ENCODE measurements at places on chromosomes 3 and 15.

DNA sequence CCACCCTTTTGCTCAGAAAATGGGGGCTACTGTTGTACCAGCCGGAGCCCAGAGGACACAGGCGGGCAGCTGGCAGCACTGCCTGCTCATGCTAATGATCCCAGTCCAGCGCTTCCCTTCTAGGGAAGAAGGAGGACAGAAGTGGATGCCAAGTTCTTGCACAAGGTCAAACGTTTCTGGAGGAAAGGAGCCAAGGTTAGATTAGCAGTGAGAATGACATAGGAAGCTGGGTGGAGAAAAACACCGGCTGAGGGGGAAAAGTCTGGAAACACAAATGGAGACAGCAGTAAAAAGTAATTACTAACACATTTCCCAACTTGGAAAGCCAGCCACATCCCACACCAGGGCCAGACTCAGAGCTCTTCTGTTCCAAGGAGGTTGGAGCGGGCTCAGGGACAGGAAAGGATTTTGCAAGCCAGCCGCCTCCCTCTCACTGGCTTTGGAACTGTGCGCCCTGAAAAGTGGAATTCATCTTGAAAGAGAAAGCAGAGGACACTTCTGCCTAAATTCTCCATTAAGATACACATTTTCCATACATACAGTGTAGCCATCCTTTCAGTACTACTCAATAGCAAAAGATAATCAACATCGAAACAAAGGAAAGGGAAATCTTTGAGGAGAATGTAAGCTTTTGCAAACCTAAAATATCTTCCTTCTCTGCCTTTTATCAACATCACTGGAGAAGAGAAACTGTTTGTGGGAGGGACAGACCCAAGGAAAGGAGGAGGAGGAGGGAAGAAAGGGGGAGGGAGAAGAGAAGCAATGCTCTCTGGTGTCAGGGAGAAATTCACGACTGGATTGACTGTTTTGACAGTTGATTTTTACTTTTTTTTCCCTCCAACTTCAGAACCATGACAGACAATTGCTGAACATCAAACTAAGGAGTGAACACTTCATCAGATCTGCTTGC, 133.6 kb downstream of the CD47 start:
- no peak for DNase-seq

- no peak for DNase-seq
Observed at GRCh38 chr3:10583798-10584708, 78.7 kb upstream of the ATP2B2 start.

GRCh38 chr3:10722911-10723310, 93.1 kb upstream of the SLC6A11 start:
- DNase-seq, result no peak

- no peak for DNase-seq
Observed at GRCh38 chr3:123395235-123395634, 53.7 kb downstream of the ADCY5 start.

GRCh38 chr3:184238246-184238818, 8.9 kb downstream of the VWA5B2 start:
- no peak for DNase-seq

GRCh38 chr15:93040288-93041158, 48.5 kb downstream of the RGMA start:
- no peak for DNase-seq

DNA sequence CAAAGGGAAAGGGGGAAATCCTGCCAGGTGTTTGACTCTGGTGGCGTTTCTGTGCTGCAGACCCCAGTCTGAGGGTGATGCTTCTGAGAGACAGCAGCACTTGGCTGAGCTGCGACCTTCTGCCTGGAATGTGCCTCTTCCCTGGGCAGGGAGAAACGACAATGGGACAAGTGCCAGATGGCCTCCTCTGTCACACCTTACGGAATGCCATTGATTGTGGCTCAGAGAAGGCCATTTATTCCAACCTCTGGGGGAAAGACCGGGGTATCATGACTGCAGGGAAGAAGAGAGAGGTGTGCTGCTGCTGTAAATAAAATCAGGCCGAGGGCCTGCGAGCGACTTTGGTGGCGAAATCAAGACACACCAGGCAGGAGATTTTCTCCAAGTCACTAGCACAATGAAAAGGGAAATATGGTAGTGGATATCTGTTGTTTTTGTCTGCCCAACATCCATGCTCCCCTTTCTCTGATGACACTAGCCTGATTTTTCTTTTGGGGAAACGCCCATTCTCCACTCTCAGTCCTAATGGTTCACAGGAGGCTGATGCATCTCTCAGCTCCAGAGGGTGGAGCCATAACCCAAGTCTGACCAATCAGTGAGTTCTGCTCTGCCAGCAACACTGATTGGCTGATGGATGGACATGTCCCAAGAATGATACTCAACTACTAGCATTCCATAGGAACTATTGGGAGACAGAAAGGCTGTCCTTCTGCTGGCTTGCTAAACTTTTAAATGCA, 336.1 kb downstream of the FOXP1 start:
- DNase-seq, result no peak

DNA sequence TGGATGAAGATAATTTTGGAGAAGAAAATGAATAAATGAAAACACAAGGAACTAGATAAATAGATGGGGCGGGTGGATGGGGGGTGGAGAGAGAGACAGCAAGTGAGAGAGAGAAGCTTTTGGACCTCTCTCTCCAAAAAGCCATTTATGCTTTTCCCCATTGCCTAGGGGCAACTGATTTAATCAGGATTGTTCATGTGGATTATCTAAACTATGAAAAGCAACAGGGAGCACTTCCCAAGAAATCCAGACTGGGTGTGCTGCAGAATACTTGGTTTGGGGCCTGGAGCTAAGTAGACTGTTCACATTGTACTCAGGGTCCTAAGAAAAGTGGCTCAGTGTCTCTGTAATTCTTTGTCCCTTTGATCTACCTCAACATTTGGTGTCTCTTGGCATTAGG, 367.0 kb downstream of the TIGIT start:
- DNase-seq, result no peak

GRCh38 chr15:74333662-74334061, 33.8 kb downstream of the CYP11A1 start:
- no peak for DNase-seq

DNA sequence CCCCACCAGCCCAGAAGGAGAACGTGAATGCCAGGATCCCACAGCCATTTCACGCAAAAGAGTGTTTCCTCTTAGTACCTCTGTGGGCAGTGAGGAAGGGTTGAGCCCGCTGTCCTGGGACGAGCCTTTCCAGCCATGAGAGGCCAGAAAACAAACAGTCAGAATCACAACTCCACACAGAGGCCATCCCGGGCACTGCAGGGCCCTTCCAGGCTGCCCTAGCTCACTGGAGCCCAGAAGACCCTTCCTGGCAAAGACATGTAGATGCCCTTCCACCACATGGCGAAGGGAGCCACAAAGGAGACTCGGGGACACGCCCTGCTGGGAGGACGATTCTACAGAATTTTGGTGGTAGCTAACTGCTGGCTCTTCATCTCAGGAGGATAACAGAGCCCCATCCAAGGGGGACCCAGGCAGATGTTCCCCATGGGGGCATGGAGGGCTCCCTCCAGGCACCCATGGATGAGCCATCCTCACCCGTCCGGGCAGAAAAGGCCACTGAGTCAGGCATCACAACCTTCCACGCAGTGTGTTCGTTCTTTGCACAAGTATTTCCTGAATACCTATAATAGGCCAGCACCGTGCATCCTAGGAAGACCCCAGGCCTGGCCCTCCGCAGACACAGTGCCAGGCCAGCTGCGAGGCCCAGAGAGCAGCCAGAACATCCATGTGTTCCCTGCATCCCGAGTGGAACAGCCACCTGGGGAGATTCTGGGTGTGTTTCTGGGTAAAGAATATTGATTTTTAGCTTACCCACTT, 47.2 kb downstream of the SLC12A8 start:
- DNase-seq, result no peak

- DNase-seq, result no peak
Observed at GRCh38 chr15:75095594-75095993, 72.2 kb downstream of the PPCDC start.

DNA sequence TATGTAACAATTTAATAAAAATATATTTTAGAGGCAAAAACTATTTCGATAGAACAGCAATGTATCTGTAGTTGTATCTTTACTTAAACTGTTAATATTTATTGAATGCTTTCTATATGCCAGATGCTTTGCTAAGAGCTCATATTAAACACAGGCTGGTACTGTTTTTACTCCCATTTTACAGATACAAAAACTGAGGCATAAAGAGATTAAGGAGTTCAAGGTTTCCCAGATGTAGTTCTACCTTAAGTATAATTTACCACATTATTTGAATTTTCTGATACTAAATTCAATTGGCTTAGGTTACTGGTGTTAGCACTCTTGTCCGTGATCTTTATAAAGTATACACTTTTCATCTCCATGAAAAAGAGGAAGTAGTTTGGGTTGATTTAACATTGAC, 149.8 kb downstream of the ROBO2 start:
- no peak for DNase-seq
